ENCODE measurements at places on chromosomes 5 and 9.

- DNase-seq = no peak
Measured at GRCh38 chr9:131395157-131396098, 1.5 kb downstream of the PRRC2B start.

DNA sequence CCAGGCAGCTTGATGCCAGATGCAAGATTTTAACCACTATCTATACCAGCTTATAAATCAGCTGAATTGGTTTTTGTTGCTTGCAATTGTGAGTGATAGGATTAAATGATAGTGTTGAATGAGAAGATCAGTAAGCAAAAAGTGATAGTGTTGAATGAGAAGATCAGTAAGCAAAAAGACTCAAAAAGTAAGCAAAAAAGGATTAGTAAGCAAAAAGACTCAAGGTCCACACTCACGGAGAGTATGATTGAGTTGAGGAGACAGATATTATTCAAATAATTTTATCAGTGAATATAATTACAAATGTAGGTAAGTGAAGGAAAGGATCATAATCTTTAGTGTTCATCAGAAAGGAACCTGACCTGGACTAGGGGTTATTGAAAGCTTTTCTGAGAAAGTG is 58.0 kb upstream of the ARRDC3 start:
- no peak for DNase-seq

DNA sequence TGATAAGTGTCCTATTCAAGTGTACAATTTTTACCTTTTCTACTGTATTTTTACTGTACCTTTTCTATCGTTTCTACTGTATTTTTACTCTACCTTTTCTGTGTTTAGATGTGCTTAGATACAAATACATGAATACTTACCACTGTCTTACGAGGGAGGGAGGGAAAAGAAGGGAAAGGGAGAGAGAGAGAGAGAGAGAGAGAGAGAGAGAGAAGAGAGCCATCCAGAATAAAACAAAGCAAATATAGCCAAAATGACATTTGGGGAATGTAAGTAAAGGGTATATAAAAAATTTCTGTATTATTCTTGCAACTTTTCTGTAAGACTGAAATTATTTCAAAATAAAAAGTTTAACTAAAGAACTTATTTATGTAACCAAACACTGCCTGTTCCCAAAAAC is 121.2 kb downstream of the HOMER1 start:
- DNase-seq = no peak

GRCh38 chr9:73206851-73207250 is 55.2 kb downstream of the ANXA1 start:
- DNase-seq = no peak

DNA sequence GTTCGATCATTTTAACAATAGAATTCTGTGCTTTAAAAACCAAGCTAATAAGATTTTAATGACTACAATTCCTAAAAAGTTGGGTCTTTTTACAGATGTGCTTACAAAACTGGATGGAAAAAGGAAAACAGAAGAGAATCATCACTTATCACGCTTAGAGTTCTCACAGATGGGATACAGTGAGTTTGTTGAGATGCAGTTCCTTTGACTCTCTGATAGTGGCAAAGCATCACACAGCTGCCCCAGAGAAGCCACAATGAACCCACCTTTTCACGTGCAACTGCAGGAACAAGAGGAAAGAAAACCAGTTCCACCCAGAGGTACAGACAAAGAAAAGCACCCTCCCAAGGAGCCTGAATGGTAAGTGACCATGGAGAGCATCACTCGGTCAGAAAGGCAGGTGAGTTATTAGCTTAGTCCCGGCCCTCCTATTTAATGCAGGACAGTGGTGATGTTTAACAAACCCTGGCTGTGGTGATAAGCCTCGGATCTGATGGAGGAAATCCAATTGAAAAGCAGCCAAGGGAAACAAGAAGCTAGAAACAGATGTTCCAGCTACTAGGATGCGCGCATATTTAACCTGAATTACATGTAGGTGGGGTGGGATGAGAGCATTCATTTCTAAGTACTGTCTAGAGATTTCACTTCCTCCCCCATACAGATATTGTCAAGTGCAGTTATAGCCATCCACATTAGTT is 167.7 kb downstream of the TARS1 start:
- no peak for DNase-seq

DNA sequence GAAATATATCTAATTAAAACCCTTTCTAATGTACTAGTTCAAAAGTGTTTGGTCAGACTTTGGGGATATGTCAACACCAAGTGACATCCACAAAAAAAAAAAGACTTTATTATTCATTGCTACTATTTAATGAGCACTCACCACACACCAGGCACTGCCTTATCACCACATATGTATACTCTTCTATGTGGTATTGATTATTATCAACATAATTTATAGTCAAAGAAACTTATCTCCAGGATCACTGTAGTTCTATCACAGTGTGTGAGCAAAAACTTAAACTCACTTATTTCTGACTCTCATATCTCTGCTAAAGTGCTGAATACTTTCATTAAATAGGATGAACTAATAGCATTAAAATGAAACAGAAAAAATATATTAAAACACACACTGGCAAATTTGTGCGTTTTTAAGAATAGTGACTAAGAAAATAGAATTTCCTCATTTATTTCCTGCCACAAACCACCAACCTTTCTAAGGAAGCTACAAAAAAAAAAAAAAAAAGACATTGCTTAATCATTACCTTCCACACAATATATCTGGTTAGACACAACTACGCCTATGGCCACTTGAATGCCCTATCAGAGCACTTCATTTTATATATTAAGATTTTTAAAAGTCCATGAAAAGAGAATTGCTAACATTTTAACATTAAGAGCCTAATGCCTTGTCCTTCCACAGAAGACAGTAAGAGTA is 12.8 kb downstream of the SLCO4C1 start:
- DNase-seq = no peak

- DNase-seq = no peak
Measured at GRCh38 chr5:75053054-75053303, 621 bp upstream of the GCNT4 start.

DNA sequence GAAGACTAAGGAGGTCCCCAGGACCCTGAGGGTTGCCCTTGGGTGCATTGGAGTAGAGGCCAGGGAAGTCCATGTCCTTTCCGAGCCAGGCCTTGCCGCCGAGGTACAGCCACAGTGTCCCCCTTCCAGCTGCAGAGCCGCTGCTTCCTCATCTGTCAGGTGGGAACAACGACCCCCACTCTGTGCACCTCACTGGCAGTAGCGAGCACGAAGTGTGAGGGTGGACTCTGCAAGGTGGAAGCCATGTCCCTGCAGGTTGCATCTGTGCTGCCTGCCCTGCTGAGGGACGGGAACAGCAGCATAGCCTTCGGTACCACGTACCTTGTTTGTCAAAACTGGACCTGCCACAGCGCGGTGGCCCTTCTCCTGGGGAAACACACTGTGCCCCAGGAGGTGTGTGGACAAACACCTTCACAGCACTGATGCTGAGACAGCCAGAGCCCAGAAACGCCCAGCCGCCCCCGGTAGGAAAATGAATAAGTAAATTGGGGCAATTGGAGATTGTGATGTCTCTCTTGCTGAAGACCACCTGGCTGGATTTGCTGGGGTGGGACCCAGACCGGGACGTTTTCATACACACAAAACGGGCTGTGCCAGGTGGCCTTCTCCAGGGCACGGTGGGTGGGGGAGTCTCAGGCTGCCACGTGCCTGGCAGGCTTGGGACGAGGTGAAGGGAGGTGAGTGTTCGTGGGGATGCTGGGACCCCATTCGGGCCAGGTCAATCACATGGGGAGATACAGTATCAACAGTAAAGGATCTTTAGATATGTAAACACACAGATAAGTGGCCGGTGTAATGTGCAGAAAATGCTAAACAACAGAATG is 157.3 kb downstream of the RXRA start:
- DNase-seq = no peak

- no peak for DNase-seq
Measured at GRCh38 chr9:8447601-8448000, 648.0 kb upstream of the DMAC1 start.

DNA sequence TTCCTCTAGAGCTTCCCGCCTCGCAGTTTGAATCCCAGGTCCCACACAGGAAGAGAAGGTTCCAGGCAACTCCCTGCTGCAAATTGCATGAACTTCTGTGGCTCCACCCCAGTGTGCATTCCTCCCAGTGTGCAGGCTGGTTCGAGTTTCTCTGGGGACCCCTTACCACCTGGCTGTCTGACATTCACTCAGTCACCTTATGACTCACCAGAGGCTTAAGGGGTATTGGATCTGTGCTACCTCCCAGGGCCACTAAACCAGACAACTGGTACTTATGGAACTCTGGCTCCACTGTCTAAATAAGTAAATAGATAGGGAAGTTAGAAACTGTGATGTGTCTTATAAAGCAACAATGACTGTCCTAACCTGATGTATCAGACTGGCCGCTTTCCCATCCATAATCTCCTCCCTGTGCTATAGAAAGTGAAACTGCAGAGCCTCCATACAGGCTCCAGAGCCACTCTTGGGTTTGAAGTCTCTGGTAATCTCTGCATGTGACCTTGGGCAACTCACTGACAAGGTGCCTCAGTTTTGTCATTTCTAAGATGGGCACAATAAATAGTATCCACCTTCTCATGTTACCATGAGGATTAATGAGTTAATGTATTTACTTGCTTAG is 720.6 kb downstream of the SEMA5A start:
- DNase-seq = no peak

- no peak for DNase-seq
Measured at GRCh38 chr5:146474065-146474464, 26.9 kb downstream of the TCERG1 start.

DNA sequence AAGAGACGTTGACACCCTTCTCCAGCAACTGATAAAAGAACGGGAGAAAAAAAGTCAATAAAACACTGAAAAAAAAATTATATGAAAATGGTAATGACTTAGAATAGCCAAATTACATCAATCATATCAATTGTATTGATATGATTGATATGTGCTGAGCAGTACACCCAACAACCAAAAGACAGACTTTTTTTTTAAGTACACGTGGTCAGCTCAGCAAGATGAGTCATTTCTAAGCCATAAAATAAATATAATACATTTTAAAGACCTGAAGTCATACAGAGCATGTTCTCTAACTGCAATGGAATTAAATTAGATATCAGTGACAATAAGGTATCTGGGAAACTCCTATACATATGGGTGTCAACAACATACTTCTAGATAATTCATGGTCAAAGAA is 30.9 kb upstream of the OLFM1 start:
- no peak for DNase-seq

GRCh38 chr5:43000914-43001313 is 39.2 kb downstream of the ANXA2R start:
- no peak for DNase-seq

- DNase-seq = no peak
Measured at GRCh38 chr9:86706391-86706790, 240.9 kb downstream of the GAS1 start.

DNA sequence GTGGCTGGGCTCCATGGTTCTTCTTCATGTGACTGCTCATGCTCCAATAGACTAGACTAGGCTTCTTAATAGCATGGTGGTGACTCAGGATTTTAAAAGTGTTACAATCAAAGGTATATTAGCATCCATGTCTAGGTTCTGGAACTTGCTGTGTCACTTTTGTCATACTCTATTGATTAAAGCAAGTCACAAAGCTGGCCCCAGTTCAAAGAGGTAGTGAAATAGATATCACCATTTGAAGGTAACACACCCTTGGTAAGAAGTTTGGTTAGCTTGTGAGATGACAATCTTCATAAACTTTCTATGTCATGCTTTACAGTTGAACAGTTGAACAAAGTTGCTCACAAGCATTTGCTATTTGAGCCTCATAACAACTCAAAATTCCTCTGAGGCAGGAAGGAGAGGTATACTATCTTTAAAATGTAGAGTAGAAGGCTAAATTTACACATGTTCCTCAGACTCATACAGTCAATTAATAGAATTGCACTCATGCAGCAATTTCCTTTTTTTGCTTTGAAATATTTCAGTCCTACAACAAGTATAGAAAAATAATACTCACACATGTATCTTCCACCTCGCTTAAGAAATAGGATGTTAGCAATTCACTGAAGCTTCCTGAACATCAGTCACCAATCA is 56.8 kb upstream of the TMEM252 start:
- DNase-seq = no peak

GRCh38 chr5:136260656-136261055 is 67.7 kb upstream of the SMIM32 start:
- no peak for DNase-seq

GRCh38 chr9:99516657-99517049 is 294.6 kb downstream of the SEC61B start:
- no peak for DNase-seq

DNA sequence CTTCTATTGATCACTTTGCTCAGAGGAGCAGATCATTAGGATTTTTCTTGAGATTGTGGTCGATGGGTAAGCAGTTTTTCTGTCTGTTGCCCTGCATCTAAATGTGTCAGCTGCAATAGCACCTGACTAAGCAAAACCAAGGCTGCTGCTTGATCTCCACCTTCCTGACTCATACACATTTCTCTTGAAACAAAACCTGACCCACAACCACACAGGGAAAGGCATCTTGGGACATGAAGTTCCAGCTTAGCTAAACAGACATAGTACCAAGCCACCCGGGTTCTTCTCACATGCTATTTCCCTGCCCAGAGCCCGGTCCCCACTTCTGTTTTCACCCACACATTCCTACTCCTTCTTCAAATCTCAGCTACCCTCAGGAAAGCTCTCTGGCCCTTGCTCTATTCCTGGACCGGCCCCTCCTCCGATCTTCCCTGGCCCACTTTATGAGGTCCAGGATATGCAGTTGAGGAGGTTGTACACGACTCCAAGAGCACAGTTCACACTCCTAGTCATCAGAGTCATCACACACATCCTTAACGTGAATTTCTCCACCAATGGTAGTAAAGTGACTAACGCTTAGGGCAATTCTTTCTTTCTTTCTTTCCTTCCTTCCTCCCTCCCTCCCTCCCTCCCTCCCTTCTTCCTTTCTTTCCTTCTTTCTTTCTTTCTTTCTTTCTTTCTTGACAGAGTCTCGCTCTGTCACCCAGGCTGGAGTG is 16.0 kb upstream of the ZBTB43 start:
- DNase-seq = no peak

- DNase-seq = peak; percentile 11
Measured at GRCh38 chr9:134323741-134324358, 2.4 kb upstream of the RXRA start.

- no peak for DNase-seq
Measured at GRCh38 chr5:10201223-10201868, 48.3 kb downstream of the ATPSCKMT start.

- DNase-seq = peak; percentile 50
Measured at GRCh38 chr9:133742849-133743444, 4.8 kb upstream of the SARDH start.

- DNase-seq = no peak
Measured at GRCh38 chr5:112472614-112473013, 53.5 kb upstream of the EPB41L4A start.
